ENCODE measurements at places on chromosomes 11 and 22.

GRCh38 chr11:61512435-61512834 is 3.9 kb downstream of the LRRC10B start:
- DNase-seq = no peak

DNA sequence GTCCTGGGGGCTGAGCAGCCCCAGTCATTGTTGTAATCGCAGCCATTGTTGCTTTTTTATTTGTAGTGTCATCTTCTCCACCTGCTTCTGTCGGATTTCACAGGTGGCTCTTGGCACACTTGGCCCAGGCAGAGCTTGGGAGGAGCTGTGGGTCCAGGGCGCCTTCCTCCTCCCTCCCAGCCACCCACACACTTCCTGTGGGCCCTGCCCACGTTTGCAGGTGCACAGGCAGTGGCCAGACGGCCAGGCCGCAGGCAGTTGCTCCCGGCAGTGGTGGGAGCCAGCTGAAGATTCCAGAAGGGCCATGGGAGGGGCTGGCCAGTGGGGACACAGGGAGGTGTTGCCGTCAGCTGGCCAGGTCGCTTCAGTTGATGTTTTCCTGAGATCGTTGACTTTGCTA is 1191.9 kb downstream of the BRD1 start:
- DNase-seq = no peak

GRCh38 chr11:92455210-92455790 is 230.7 kb downstream of the FAT3 start:
- DNase-seq = no peak

DNA sequence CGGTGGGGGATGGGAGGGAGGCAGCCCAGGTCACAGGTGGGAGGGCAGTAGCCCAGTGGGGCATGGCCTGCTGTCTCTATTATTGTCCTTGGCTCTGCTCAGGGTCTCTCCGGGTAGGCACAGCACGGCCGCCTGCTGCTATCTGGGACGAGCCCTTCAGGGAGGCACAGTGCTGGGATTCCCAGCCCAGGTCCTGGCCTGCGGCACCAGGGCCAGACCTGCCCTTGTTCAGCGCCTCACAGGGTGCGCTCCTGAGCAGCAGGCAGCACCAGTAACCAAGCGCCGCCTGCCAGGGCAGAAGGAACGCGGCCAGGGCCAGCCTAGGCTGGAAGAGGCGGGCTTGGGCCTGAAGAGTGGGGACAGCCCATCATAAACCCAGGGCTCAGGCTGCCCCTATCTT is 151.0 kb downstream of the MPPED1 start:
- peak; percentile 72 for DNase-seq

GRCh38 chr11:119560291-119560690 is 137.3 kb upstream of the THY1 start:
- no peak for DNase-seq

- DNase-seq = peak; percentile 49
Observed at GRCh38 chr11:66006134-66006890, 4.0 kb downstream of the BANF1 start.

Data from H7 (cell line).